ENCODE measurements at places on chromosomes 4 and X.
A peak's percentile ranks its signal among the peaks of the same experiment; 100 is the strongest.

- DNase-seq = no peak
Observed at GRCh38 chr4:28369499-28369898, 1508.9 kb downstream of the STIM2 start.

DNA sequence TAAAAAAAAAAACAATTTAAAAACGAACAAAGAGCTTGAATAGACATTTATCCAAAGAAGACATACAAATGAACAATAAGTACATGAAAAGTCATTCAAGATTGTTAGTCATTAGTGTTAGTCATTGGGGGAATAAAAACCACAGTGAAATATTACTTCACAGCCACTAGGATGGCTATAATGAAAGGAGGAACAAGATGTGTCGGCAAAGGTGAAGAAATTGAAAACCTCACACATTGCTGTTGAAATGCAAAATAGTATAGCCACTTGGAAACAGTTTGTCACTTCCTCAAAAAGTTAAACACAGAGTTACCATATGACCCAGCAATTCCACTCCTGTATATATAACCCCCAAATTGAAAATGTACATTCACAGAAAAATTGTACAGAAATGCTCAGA is 45.2 kb upstream of the SLC39A8 start:
- no peak for DNase-seq

- no peak for DNase-seq
Observed at GRCh38 chr4:127525608-127526007, 107.1 kb upstream of the INTU start.

GRCh38 chr4:40837094-40837870 is 87.5 kb downstream of the NSUN7 start:
- DNase-seq = no peak

GRCh38 chr4:15654593-15655222 is 449 bp downstream of the FBXL5 start:
- no peak for DNase-seq

- no peak for DNase-seq
Observed at GRCh38 chr4:78584863-78585547, 33.4 kb downstream of the ANXA3 start.

DNA sequence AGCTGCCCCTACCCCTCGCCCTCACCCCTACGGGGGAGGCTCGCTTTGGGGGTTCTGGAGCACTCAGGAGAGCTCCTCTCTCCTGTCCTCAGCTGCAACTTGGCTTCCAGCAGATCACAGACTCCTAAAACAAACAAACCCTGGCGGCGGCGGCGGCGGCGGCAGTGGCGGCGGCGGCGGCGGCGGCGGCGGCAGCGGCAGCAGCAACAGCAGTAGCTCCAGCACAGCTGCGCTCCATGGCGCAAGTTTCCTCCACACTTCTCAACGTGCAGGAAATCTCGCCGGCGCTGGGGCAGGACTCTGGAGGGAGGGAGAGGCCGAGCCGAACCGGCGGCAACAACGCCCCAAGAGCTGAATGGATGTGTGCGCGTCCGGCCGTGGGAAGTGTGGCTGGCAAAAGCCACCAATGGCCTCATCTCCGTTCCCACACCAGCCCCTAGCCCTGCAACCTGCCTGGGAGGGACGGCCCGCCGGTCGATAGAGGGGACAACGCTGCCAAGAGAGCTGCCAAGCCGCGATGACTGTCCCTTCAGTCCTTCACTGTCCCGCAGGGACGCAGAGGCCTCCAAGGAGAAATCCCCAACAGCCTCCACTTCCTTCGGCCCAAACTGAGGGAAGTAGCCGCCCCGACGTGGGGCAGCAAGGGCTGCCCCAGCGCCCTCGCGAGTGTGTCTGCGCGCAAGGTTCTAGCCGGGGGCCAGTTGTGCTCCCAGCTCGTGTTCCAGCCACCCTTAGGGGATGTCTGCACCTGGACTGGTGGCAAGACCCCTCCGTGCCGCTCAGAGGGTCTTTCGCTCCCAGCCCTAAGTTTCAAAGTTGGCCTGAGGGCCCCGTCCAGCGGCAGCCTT is 775 bp downstream of the SHROOM4 start:
- peak; percentile 39 for DNase-seq

- no peak for DNase-seq
Observed at GRCh38 chrX:9853307-9853706, 67.1 kb downstream of the SHROOM2 start.
